Fibroblast of villous mesenchyme (primary cell): ENCODE measurements at places on chromosomes 4 and X.

DNA sequence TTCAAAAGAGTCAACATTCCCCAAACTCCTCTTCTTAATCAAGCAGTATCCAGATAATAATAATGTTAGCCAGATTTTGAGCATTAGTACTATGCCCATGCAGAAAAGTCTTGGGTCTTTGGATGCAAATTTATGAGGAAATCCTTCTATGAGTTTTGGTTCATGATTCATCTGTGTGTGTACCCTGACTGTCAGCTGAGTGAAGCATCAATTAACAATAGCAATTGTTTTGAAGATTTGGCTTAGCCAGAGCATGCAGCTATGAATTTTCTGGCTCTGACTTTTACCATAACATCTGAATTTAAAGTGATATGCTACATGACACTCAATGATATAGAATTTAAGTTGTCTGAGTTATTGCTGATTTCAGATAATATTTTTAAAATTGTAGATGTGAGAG is 145.8 kb downstream of the KLHL4 start:
- DNase-seq, result no peak

DNA sequence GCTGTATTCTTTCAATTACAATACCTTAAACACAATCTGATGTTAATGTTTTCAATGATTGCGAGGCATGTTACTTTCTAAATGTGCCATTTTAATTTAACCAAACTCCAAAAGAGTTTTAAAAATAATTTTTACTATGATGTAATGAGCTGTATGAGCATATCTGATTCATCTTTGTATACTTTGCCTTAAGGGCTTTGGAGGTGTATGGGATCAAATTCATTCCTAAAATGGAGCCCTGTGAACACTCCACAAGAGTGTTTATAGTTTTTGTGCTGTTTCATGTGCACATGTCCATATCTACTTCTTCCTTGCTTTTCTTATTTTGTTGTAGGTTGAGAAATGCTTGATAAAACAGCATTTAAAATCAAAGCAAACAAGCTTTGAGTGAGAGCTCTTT is 82.4 kb downstream of the ATP10D start:
- DNase-seq, result peak; percentile 28

- no peak for DNase-seq
Measured at GRCh38 chr4:154586296-154587033, 4.1 kb downstream of the FGA start.

GRCh38 chrX:39442332-39442731 is 641.1 kb downstream of the MID1IP1 start:
- DNase-seq, result no peak

GRCh38 chr4:82017680-82018079 is 356.1 kb downstream of the HNRNPD start:
- DNase-seq, result peak; percentile 23

DNA sequence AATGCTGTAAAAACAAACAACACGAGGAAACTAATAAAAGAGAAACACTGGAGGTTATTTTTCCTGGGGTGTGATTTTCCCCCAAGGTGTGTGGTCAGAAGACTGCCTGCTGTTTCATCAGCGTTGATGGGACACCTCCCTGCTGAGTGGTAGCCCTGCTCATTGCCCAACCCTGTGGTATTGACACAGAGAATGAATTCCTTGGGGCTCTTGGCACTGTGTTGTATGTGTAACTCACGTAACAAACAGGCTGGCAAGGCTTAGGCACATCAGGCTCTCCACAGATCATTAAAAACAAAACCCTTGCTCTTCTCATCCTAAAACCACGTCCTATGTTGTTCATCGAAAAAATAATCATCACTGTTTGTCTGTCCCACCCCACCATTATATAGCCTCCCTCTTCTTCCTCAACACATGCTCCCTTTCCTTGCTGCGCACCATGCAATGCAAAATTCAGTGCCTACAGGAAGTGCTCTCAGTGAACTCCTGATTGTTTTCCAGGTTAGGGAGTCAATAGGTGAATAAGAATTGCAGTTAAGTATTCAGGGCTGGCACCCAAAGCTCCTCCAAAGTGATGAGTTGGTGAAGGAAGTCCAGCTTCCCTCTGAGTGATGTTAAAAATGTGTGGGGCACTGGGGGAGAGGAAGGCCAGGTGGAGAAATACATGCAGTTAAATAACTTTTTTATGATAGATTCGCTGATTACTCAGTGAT is 11.4 kb upstream of the PUDP start:
- DNase-seq, result no peak

DNA sequence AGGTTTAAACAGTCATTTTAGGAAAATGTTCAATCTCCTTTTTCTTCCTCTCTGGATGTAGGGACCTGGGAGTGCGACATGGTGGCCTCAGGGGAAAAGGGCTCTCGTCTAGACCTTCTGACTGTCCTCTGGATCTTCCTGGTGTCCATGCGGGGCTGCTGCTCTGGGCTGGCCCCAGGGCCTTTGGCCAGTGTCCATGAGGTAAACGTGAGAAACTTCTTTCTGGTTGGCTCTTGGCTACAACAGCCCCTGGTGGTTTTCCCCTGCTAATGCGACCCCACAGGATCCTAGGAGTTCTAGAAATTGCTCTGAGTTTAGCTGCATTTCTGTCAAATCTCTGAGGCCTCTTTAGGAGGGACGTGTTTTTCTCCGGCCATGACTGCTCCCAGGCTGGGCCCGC is 85.7 kb downstream of the MFAP3L start:
- DNase-seq, result no peak

DNA sequence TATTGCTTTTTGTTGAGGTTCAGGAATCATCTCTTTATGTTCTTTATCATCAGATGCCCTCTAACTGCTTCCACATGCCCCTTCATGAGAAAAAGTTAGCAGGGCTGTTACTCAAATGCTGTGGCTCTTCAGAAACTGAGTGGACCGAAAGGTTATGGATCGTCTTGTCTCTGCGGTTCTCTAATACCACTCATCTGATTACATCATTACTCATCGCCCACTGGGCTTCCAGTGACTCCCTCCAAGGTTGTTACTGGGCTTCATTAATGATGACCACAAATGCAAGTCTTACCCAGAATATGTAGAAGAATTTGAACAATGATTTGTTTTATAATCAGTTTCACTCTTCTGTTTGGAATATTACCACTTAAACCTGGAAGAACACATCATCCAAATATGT is 67.7 kb downstream of the RWDD4 start:
- no peak for DNase-seq

DNA sequence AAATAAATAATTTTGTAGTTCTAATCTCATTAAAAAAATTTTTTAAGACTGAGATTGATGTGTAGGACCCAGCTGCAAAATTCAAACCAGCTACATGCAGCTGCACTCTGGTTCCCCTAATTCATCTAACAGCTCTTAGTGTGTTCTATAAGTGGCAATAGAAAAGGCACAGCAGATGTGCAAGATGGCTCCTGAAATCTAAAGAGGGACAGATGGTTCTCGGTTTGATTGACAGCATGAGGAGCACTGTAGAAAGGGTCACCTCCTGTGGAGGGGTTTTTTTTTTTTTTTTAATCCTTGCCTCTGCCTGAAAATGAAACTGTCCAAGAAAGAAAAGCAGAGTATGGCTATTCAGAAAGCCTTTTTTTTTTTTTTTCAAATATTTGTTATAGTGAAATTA is 16.9 kb upstream of the OCIAD1 start:
- DNase-seq, result no peak

- DNase-seq, result no peak
Measured at GRCh38 chr4:8710946-8711345, 118.4 kb downstream of the CPZ start.

DNA sequence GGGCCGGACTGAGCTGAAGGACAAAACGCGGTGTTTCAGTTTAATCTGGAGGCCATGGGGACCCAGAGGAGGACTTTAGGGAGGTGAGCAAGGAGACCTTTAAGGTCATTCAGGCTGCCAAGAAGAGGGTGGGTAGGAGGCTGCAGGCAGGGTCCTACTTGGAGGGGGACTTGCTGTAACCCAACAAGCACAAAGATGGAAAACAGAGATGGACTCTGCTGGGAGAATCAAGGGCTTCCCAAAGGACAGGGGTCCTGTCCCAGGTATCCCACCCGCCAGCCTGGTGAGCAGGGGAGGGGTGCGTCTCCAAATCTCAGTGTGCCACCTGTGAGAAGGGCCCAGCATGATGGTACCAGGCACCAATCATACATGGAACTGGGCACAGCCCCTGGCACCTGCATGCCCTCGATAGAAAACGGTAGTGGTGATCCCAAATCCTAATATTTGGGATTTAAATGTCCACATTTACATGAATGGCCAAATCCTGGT is 3.9 kb upstream of the HAUS3 start:
- no peak for DNase-seq

DNA sequence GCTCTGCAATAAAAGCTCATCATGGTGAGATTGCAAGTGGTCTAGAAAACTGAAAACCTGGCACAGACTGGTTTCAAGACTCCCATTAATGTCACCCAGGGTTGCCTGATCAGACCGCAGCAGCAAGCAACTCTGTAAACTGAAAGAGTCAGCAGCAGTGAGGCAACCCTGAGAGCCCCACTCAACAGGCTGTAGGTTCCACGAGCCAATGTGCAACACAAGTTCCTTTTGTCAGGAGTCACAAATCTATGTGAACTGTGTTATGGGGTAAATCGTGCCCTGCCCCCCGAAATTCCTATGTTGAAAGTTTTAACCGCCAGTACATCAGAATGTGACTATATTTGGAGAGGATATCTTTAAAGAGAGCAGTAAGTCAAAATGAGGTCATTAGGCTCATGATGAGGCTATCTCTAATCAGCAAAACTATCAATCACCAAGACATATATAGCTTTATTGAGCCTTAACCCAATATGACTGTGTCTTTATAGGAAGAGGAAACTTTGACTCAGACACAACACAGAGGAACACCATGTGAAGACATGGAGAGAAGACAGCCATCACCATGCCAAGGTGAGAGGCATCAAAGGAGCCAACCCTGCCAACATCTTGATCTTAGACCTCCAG is 94.0 kb downstream of the FBXO8 start:
- DNase-seq, result peak; percentile 89

- DNase-seq, result no peak
Measured at GRCh38 chr4:82213485-82214417, 160.0 kb downstream of the HNRNPD start.

DNA sequence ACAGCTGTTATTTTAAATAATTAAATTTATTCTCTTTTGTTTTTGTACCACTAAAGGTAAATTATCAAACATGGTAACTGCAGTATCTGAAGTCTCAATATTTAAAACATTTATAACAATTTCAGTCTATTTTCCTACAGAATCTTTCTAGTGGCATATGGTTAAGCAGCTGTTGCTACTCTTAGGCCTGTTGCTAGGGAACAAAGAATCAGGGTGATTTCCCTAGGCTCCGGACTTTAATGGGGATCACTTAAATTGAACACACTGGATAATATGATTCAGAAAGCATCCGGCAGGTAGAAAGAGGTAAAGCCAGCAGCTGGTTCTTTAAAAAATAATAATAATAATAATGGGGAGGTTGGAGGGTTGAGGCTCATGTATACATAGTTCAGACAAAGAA is 17.6 kb downstream of the FBXO8 start:
- no peak for DNase-seq

DNA sequence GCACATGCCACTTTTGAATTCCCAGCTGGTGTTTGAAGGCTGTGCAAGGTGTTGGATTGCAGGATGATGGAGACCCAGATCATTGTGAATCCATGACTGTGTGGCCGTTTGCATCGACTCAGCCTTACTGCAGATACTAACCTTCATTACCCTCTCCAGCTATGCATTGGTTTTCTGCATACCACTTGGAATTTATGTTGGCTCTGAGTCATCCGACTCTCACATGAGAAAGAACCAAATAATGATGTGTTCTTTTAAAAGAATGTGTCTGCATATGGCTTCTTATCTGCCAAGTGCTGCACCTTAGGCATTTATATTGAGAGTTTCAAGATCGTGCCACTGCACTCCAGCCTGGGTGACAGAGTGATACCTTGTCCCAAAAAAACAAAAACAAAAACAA is 106.7 kb upstream of the PRKX start:
- DNase-seq, result peak; percentile 77

GRCh38 chr4:79603681-79604080 is 195.7 kb upstream of the GK2 start:
- no peak for DNase-seq

- DNase-seq, result no peak
Measured at GRCh38 chr4:148145475-148145874, 296.7 kb downstream of the NR3C2 start.

GRCh38 chr4:171710743-171711142 is 102.5 kb upstream of the GALNTL6 start:
- DNase-seq, result no peak

DNA sequence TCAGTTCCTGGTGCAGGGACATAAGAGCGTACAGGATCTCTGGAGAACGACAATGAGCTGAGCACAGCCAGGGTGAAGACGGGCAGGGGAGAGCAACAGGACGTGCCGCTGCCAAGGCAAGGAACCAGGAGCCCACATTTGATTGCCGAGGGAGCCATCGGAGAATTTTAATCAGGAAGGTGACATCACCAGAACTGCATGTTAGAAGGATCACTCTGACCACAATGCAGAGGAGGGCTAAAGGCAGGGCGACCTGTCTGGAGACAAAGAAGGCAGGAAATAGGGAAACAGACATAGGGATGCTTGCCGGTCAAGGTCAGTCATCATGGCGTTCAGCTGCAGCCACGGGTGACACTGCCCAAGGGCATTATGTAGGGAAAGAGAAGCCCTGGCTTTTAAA is 81.4 kb downstream of the RBM47 start:
- DNase-seq, result no peak

GRCh38 chr4:187128222-187128621 is 404.6 kb upstream of the FAT1 start:
- DNase-seq, result peak; percentile 3

DNA sequence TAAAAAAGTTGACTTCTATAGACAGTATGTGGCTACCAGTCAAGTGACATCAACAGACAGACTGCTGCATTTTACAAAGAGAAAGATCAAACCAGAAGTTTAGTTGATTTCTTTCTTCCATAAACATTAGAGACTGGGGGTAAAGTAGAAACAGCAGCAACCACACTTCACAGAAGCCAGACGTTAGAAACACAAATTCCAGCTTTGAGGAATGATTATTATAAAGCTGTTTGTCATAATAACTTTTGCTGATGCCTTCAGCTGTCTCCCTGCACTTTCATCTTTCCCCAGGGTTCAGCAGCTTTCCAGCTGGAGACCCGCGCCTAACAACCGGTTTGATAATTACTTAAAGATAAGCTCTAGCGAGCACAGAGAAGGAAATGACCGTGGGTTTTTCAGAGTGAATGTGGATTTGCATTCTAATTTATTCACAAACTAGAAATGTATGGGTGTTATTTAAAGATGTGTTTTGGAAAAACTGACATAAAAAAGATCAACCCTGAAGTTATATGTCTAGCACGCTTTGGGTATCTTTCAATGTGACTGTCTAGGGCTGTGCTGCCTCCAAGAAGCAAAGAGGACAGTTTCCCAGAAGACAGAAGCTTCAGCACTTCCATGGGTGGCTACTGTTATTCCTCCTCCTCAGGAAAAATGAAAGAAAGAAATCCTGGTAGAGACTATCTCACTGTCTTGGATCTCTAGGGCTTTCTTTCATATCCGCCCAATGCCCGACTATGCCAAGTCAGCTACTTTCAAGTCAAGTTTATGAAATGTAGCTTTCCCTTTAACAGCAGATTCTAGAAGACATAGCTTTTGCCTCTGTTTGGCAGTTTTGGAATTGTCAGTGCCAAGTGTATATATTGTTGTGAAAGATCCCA is 15.0 kb upstream of the ENAM start:
- no peak for DNase-seq

GRCh38 chrX:2765549-2765830 is 13.7 kb downstream of the XG start:
- DNase-seq, result no peak

GRCh38 chrX:38312436-38312835 is 14.9 kb downstream of the RPGR start:
- peak; percentile 36 for DNase-seq

- no peak for DNase-seq
Measured at GRCh38 chrX:124931241-124931640, 388.4 kb upstream of the TEX13C start.

GRCh38 chr4:76616526-76616925 is 181.5 kb downstream of the SHROOM3 start:
- peak; percentile 46 for DNase-seq
